Stimulated activated CD8-positive, alpha-beta memory T cell treated with anti-CD3 and anti-CD28 coated beads, Interleukin-12 subunit alpha, Interleukin-12 subunit beta, amount 100 ng/mL, for 4 hours (primary cell): ENCODE measurements at places on chromosomes 11 and 22.

- DNase-seq: no peak
These were observed 3.3 kb upstream of the BEST1 start for GRCh38 chr11:61946894-61947293.

DNA sequence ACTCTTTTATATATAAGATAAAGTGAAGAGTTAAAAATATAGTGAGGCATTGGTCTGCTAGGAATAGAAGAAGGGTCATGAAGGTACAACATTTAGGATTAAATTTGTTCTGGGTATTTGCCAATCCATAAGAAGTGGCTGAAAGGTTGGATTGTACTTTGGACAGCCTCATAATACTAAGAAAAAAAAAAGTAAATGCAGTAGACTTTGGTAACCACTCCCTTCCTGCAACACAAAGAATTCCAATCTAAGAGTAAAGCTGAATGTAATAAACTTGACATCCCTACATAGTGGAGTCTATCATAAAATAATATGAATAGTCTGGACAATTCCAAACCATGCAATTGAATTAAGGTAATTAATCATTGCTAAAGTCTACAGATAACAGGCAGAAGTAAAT is 2294.4 kb downstream of the LRRC4C start:
- no peak for DNase-seq

- no peak for DNase-seq
These were observed 9.3 kb downstream of the TOLLIP start for GRCh38 chr11:1300121-1300520.

DNA sequence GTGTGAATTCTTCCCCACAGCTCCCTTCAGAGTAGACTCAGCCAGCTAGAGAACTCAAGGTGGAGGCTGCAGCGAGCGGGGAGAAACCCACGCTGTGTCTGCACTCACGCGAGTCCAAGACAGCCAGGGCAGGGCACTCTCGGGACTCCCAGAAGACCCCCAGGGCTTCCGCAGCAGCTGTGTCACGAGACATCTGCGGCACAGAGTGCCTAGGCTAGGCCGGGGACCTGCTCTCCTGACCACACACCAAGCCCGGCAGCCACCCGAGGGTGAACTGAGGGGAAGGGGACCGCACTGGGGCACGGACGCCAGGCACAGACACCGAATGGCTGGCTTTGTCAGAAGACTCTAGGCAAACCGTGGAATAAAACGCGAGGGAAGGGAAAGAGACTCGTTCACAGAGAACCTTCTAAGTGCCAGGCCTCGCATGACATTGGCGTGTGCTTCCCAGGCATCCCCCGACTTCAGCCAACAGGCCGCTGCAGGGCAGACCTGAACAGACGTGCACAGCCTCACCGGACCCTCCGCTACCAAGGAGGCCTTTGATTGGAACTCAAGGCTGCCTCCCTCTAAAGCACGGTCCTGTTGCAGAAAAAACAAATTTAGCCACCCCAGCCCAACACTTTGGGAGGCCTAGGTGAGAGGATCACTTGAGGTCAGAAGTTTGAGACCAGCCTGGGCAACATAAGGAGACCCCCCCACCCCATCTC is 18.2 kb upstream of the MOB2 start:
- DNase-seq: no peak
